ENCODE measurements at places on chromosomes 2 and 18. TPM values are rescaled to one million over a fixed set of nuclear protein-coding genes. Genes with fewer than 3 reads are reported as not detected.

PLB1 gene
- 2.6 TPM for total RNA-seq

CHRND gene
- 0.09 TPM for total RNA-seq

DCC gene
- not detected for total RNA-seq

GPR35 gene
- total RNA-seq: 0.83 TPM

CDC42EP3 gene
- 134 TPM for total RNA-seq

All from A549 treated with dexamethasone at 1 μM for 4 hours (cell line).